ENCODE measurements at places on chromosomes 6 and 20. TPM values are rescaled to one million over a fixed set of nuclear protein-coding genes. Genes with fewer than 3 reads are reported as not detected.

The NPEPL1 gene
- 19.3 TPM for total RNA-seq

The AVP gene
- total RNA-seq = not detected

The ID4 gene
- total RNA-seq = 3.1 TPM

The ELOVL5 gene
- 103 TPM for total RNA-seq

The BPI gene
- total RNA-seq = 0.12 TPM

The ADGRF5 gene
- total RNA-seq = 3.0 TPM

The RIMS4 gene
- total RNA-seq = 0.12 TPM

The EBF4 gene
- total RNA-seq = 1.7 TPM

The SLCO4A1 gene
- total RNA-seq = 0.26 TPM

The C6orf141 gene
- 1.0 TPM for total RNA-seq

The RBM24 gene
- 3.0 TPM for total RNA-seq

The SOX4 gene
- 10.0 TPM for total RNA-seq

The DOK5 gene
- 9.9 TPM for total RNA-seq

The FGD2 gene
- total RNA-seq = not detected

The OR2H1 gene
- not detected for total RNA-seq

The CDC25B gene
- total RNA-seq = 73.8 TPM

The ATXN1 gene
- 13.0 TPM for total RNA-seq

The ANGPT4 gene
- total RNA-seq = under 0.01 TPM

The TSPO2 gene
- not detected for total RNA-seq

The HSPA1A gene
- 62.6 TPM for total RNA-seq

The ACAT2 gene
- total RNA-seq = 55.0 TPM

The GNMT gene
- total RNA-seq = not detected

The OTOR gene
- not detected for total RNA-seq

The SYCP2L gene
- total RNA-seq = not detected

The FAM83B gene
- total RNA-seq = not detected

The PKHD1 gene
- total RNA-seq = under 0.01 TPM

The CLDN20 gene
- not detected for total RNA-seq

The CAP2 gene
- total RNA-seq = 20.9 TPM

The SLC16A10 gene
- not detected for total RNA-seq

The C6orf52 gene
- total RNA-seq = not detected

The HLA-DOA gene
- total RNA-seq = not detected

The METTL24 gene
- total RNA-seq = not detected

The VSX1 gene
- total RNA-seq = not detected

The BPIFB1 gene
- total RNA-seq = not detected

The SPATS1 gene
- total RNA-seq = not detected

The C20orf202 gene
- 0.58 TPM for total RNA-seq

The FOXF2 gene
- total RNA-seq = 4.5 TPM

The CDH26 gene
- not detected for total RNA-seq

The CD83 gene
- 4.9 TPM for total RNA-seq

The BPIFA1 gene
- total RNA-seq = not detected

The FOXO3 gene
- total RNA-seq = 75.6 TPM

The OOEP gene
- 0.23 TPM for total RNA-seq

The AMD1 gene
- 32.9 TPM for total RNA-seq

The RPP40 gene
- total RNA-seq = 9.8 TPM
